ENCODE measurements at places on chromosomes 2 and 18.

DNA sequence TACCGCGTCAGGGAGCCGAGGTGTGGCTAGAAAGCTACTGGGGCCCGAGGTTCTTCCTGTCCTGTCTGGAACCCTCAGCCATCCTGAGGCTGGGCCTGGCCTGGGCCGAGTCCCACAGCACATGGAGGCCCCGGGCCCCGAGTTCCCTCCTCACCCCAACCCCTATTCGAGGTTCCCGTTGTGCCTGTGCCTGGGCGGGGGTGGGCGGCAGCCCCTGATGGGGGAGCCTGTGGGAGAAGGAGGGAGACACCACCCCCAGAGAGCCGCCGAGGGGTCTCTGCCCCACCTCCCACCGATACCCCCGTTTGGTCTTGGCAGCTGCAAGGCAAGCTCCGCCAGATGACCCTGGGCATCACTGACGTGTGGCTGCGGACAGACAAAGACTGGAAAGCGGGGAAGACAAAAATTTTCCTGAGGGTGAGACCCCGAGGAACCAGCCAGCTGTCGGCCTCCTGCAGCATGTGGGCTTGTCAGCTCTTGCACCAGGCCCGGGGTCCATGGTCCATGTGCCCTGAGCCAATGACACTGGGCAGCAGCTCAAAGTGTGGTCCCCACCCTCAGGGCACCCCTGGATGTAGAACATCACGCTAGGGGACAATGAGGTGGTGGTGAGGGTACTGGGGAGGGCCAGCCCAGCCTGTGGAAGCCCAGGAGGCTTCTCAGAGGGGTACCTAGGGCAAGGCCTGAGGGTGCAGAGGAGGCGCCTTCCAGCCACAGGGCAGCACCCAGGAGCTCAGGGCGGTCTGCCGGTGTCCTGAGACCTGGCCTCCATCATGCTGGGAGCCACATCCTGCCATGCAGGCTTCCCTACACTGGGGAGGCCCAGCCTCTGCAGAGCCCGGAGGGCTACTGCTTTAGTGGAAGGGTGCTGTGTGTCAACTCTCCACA lies 52.5 kb upstream of the GPR17 start:
- no peak for DNase-seq

DNA sequence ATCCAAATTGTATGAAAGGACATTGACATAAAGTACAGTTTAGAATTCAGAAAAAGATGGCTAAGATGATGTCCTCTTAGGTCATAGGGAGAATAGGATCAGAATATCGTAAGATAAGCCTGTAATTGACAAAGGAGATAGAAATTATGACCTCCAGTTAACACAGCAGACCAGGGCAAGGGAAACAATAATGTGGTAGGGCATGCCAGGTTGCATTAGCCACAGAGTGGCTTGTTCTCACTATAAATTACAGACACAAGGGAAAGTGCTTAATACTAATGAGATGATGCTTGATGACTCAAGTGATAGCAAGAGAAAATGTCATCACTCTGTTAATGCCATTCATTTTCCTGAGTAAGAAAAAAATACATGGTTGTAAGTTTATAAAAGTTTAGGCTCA lies 48.9 kb upstream of the LRP1B start:
- no peak for DNase-seq

DNA sequence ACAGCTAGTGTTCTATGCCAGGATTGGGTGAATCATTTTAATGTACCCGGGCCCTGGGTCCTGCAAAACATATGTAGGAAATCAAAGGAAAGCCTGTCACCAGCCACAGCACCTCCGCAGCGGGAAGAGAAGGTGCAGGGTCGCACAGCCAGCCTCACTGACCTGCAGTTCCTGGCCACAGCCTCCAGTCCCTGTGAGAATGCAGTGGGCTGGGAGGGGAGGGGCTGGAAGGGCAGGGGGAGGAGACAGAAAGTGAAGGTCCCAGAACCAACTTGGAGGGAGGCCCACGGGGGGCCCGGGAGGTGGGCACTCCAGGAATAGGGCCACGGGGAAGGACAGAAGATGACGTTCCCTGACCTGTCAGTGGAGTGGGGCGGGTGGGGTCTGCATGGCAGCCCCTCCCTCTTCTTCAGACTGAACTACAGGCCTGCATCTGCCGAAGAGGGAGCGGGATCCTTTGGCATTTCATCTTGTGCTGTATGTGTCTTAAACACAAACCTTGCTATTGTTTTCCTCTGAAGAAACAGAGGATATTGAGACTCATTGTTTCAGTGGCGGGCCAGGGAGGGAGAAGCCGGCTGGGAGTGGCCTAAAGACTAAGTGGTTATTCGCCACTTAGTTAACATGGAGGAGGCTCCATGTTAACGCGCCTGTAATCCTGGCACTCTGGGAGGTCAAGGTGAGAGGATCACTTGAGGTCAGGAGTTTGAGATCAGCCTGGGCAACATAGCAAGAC lies 7.5 kb downstream of the MAL start:
- no peak for DNase-seq

GRCh38 chr2:205731583-205731981 lies 49.3 kb downstream of the NRP2 start:
- no peak for DNase-seq

DNA sequence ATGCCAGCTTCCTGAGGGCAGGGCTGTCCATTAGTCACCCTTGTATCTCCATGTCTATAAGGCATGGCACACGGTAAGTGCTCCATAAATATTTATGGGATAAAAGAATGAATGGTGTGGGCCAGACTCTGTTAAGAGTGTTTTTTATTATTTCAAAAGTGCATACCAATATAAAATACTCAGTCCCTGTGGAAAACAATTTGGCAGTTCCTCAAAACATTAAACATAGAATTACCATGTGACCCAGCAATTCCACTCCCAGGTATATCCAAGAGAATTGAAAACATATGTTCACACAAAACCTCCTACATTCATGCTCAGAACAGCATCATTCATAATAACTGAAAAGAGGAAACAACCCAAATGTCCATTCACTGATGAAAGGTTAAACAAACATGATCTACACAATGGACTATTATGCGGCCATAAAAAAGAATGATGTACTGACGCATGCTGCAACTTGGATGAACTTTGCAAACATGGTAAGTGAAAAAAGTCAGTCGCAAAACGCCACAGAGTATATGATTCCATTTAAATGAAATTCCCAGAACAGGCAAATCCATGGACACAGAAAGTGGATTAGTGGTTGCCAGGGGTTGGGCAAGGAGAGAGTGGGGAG lies 69.1 kb upstream of the TCF7L1 start:
- no peak for DNase-seq

DNA sequence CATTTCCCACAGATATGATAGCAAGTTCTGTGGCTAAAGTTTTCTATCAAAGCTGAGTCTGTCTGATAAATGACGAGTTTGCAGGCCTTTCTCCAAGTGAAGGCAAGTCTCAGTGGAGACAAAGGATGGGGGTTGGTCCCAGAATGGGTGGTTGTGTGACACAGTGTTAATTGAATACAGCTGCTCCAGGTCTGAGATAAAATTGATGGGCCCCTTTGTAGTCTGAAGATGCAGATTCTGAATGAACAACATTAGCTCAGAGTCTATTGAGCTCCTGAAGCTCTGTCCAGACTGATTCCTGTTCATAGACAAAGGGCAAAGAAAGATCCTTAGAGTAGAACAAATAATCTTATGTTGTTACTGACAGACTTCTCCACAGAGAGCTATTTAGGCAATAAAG lies 296.9 kb upstream of the CYRIA start:
- DNase-seq: peak; percentile 45

DNA sequence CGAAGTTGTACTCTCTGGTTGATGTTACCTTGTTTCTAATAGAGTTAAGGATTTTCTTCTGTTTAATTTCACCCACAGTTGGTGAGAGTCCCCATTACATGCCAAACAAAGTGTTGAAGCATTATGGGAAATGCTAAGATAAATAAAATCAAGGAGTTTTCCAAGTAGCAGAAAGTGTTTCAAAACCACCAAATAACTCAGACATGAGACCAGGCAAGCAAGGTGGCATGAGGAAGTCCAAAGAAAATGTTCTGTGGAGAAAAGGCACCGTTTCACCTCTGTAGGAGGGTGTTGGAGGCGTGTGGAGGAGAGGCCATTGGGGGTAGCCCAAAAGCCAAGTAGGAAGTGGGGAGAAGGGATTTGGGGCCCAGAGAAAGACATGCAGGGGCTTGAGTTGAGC lies 8.7 kb downstream of the CFAP221 start:
- no peak for DNase-seq

GRCh38 chr2:128024816-128025215 lies 3.0 kb downstream of the SAP130 start:
- DNase-seq: no peak

DNA sequence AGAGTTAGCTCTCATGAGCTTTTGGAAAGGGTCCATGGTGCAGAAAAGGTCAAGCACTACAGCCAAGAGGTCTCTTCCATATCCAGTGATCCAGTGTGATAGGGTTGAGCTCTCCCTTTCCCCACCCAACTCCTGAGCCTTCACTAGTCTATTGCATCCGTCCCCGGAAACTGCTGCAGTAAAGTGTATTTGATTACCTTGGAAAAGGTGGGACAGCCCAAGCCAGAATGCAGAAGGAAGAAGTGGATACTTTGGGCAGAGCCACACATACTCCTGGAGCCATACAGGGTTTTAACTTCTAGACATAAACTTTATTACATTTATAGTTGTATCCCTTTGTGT lies 3.6 kb downstream of the PNKD start:
- DNase-seq: no peak

DNA sequence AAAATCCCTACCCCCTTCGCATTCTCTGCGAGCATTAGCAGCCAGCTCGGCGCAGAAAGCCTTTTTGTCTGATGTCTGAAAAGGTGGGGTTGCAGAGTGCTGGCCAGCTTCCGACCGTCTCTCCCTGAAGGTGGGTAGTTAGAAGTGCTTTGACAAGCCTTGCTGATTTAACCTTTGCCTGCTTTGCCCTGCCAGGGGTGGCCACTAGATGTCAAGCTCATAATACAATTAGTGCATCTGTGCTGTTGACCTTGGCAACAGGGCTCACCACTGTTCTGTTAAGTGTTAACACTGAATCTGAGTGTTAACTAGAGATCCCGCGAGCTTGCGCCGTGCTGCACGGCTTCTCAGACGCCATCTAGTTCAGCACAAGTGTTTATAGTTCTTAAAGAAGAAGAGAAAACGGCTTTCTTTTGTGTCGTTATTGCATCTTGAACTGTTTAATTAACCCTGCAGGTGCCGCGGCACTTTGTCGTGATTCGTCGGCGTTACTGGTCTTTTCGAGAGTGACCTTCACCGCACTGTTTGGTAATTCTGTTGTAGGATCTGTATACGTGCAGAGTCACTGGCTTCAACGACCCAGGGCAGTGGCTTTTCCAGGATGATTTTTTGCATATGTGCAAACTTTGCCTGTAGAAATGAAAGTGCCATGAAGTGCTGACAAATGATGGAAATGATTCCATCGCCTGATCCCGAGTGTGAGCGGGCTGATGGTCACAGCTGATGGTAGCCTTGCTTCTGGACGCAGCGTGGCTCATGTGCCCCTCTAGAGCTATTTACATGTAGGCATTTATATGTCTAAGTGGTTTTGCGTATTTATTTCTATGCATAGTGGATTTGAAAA lies 5.5 kb downstream of the SALL3 start:
- DNase-seq: no peak

DNA sequence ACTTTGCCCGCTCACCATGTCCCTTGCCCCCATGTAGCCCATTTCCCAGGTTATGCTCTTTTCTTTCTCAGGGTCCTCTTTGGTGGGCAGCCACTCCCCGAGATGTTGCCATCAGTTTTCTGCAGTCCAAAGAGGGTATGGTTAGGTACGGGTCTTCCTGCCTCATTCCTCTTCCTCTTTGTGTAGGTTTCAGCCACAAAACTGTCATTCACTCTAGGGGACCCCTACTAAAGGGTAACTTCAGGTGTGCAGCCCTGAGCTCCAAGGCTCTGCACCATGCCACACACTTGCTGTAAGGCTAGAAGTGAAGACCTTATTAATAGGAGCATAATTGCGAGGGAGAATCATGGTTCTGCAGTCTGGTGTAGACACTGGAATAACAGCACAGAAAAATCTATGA lies 99.8 kb upstream of the ZNF397 start:
- DNase-seq: no peak

DNA sequence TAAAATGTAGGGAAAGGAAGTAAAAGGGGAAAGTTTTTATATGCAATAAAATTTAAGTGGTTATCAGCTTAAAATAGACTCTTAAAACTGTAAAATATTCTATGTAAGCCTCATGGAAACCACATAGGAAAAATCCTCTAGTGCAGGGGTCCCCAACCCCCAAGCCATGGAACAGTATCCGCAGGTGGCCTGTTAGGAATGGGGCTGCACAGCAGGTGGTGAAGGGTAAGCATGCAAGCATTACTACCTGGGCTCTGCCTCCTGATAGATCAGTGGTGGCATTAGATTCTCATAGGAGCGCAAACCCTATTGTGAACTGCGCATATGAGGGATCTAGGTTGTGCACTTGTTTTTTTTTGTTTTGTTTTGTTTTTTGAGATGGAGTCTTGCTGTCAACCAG lies 1409.3 kb upstream of the CDH2 start:
- no peak for DNase-seq

- no peak for DNase-seq
Measured at GRCh38 chr2:128457716-128458115, 139.0 kb upstream of the HS6ST1 start.

GRCh38 chr18:42614619-42615293 lies 500.7 kb downstream of the RIT2 start:
- no peak for DNase-seq

GRCh38 chr2:134372141-134372540 lies 118.3 kb downstream of the MGAT5 start:
- DNase-seq: no peak

GRCh38 chr2:219243291-219243761 lies 1.9 kb downstream of the GLB1L start:
- DNase-seq: no peak

GRCh38 chr2:20132990-20133535 lies 81.6 kb upstream of the LAPTM4A start:
- no peak for DNase-seq

- DNase-seq: no peak
Measured at GRCh38 chr2:105376789-105377240, 22.0 kb downstream of the FHL2 start.

GRCh38 chr2:74249406-74250122 lies 51.1 kb downstream of the MTHFD2 start:
- DNase-seq: no peak

- no peak for DNase-seq
Measured at GRCh38 chr2:241108271-241109209, 6.5 kb upstream of the MTERF4 start.

- DNase-seq: no peak
Measured at GRCh38 chr2:199443589-199444130, 14.1 kb downstream of the SATB2 start.

DNA sequence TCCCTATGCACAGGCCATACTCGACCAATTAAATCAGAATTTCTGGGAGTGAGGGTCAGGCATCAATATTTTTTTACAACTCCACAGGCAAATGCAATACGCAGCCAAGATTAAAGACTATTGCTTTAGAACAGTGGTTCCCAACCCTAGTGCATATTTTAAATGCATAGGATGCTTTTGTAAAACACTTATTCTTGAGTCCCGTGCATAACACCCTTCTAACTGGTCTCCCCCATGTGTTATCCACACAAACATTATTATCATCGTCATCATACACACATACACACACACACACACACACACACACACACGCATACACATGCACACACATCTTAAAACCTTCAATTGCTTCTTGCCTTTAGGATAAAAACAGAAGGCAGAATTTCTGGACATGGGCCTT lies 145.0 kb upstream of the PELI1 start:
- DNase-seq: no peak

Measured in NCI-H1436 treated with DMSO at 0.1 percent for 48 hours (cell line).